T-cell (primary cell): ENCODE measurements at places on chromosomes 5 and 9. TPM values are rescaled to one million over a fixed set of nuclear protein-coding genes. Genes with fewer than 3 reads are reported as not detected.

RFESD gene
- 4.2 TPM for total RNA-seq

SLC25A2 gene
- total RNA-seq: not detected

DNA sequence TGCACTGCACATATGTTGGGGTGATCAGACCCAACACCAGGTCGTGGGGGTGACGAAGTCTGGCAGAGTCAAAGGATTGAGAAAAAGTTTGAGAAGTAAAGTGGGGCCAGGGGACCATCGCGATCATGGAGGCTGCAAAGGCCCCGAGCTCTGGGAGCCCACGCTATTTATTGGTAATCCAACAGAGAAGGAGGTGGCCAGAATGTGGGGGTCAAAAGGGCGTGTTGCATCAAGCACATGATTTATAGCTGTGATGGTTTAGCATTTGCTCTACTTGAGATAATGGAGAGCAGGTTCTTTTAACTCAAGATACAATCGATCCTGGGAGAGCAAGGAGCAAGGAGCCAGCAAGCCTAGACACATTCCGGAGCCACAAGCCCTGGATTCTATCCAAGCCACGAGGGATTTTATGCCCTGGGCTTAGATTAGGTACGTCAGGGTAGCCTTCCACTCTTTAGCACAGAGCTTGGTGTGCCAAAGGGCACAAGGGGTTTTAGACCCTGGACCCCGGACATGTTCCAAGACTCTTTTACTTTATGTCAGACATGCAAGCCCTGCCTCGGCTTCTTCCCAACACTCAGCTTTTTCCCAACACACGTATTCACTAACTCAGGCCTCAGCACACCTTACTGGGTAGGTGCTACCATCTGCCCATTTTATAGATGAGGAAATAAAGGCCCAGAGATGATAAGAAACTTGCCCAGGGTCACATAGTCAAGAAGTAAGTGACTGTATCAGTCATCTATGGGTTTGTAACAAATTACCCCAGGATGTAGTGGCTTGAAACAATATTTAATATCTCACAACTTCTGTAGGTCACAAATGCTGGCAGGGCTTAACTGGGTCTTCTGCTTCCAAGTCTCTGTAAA lies 39.5 kb downstream of the NSUN2 start:
- no peaks in the 10 kb centered on the region for H3K27me3 ChIP-seq
- H3K4me3 ChIP-seq: no peak overlapping the region
- H3K36me3 ChIP-seq: peaks cover 16% of the 10 kb centered on the region
- no peak for DNase-seq
- no peak overlapping the region for H3K27ac ChIP-seq

- no peak for DNase-seq
- no peaks in the 10 kb centered on the region for H3K36me3 ChIP-seq
- no peaks in the 10 kb centered on the region for H3K4me1 ChIP-seq
- no peak overlapping the region for H3K4me3 ChIP-seq
These were observed 49.0 kb downstream of the FOXI1 start for GRCh38 chr5:170154744-170155143.

DNA sequence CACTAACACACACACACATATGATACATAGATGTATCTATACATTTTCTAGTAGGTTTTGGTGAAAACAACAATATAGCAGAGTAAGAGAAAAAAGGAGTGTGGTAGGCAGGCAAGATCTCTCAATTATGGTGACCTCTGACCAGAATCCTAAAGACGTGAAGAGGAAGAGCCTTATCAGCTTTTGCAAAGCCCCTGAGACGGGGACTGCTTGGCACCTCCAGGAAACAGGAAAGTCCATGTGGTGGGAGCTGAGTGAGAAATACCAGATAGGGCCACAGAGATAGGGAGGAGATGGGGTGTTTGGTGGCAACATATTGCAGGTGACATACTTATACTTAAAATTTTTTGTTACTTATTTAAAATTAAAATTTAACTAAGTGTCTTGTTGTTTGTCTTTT lies 39.9 kb upstream of the CTXN3 start:
- DNase-seq: no peak
- no peaks in the 10 kb centered on the region for H3K27me3 ChIP-seq
- H3K4me1 ChIP-seq: no peaks in the 10 kb centered on the region

DNA sequence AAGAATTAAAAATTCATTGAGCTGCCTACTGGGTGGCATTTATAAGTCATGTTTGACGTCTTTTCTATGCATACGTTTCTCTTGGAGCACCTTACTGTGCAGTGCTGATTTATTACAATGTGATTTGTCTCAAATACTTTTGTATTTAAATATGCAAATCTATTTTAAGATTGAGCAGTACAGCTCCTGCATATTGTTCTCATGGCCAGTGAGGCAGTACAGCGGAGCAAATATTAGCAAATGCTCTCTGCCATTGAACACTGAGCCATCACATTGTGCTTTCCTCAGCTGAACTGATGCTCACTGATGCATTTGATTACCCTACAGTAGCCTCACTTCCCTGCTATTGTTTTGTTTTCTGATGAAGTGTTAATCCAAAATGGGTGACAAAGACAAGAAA lies 149.6 kb downstream of the HTR1A start:
- no peaks in the 10 kb centered on the region for H3K36me3 ChIP-seq
- H3K27ac ChIP-seq: no peak overlapping the region
- no peak overlapping the region for H3K4me3 ChIP-seq
- no peaks in the 10 kb centered on the region for H3K27me3 ChIP-seq
- H3K4me1 ChIP-seq: no peaks in the 10 kb centered on the region
- DNase-seq: no peak

DNA sequence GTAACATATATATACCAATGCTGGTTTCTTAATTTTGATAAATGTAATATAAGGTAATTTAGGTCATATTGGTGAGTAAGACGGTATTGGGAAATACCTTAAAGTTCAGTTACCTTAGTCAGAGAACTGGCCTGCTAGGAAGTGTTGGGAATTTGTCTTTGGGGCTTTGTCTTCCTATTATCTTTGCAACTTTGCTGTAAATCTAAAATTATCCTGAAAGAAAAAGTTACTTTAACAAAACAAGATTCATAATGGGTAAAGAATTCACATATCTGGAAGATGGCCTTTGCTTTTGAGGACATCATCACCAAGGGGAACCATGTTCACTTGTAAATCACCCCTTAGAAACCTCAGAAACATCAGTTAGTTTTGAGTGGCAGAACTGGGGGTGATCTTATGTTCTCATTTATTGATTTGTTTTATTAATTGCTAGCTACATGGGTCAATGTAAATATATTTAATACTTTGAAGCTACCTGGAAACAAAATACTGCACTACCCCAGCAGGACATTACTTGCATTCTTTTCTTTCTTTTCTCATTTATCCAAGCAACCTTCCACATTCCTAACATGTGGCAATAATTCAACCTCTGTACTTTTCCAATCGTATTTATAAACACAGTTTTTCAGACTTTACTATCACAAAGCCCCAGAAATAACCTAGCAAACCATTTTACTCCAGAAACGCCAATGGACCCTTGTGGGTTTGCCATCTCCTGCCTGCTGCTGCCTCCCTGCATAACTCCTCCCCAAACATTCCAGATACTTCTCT lies 41.4 kb downstream of the GLIS3 start:
- no peak for DNase-seq
- H3K4me3 ChIP-seq: no peak overlapping the region
- no peaks in the 10 kb centered on the region for H3K27me3 ChIP-seq
- H3K4me1 ChIP-seq: no peaks in the 10 kb centered on the region
- no peak overlapping the region for H3K27ac ChIP-seq
